ENCODE measurements at places on chromosomes 16 and 17. TPM values are rescaled to one million over a fixed set of nuclear protein-coding genes. Genes with fewer than 3 reads are reported as not detected.

Gene SPATA22
- total RNA-seq = 0.28 TPM

Gene PIGS
- 27.6 TPM for total RNA-seq

Gene KRT31
- not detected for total RNA-seq

Gene ABCC3
- 13.1 TPM for total RNA-seq

DNA sequence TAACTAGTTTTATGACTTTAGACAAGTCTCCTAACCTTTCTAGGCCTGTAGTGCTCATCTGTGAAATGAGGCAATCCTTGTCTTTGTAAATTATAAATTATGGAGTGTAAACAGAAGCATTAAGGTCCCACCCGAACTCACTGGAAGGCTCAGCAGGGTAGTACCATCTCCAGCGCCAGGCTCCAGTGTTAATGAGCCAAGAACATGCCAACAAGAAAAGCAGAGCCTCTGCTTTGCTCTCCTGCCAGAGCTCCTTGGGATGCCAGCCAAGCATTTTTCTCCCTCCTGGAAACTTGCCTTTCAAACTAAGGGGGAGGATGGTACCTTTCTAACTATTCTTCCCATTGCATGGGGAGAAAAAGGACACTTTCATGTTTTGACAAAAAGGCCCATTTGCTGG lies 14.9 kb downstream of the LIMD2 start:
- DNase-seq = no peak

DNA sequence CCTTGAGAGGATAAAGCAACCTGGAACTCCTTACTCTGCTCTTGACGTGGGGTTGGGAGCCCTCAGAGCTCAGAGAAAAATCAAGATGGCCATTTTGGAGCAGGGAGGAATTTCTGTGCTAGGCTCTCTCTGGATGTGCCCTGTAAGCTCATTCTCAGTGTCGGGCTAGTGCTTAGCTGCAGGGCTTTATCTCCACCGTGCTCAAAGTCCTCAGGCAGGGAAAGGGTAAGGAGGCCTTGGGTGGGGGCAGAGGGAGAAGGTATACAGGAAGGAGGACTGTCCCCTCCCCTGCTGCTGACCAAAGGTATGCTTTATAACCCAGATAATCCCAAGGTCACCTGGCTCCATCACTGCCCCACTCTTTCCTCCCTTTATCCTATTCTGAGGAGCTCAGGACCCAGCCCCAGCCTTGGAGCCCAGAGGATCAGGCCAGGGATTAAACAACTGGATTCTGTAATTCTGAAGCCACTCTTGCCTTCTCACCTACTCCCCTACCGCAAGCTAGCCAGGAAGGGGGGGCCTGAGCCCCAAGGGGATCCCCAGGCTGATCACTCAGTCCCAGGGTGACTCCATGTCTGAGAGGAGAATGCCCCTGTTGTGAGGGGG lies 1.1 kb downstream of the DHRS11 start:
- peak; percentile 53 for DNase-seq

DNA sequence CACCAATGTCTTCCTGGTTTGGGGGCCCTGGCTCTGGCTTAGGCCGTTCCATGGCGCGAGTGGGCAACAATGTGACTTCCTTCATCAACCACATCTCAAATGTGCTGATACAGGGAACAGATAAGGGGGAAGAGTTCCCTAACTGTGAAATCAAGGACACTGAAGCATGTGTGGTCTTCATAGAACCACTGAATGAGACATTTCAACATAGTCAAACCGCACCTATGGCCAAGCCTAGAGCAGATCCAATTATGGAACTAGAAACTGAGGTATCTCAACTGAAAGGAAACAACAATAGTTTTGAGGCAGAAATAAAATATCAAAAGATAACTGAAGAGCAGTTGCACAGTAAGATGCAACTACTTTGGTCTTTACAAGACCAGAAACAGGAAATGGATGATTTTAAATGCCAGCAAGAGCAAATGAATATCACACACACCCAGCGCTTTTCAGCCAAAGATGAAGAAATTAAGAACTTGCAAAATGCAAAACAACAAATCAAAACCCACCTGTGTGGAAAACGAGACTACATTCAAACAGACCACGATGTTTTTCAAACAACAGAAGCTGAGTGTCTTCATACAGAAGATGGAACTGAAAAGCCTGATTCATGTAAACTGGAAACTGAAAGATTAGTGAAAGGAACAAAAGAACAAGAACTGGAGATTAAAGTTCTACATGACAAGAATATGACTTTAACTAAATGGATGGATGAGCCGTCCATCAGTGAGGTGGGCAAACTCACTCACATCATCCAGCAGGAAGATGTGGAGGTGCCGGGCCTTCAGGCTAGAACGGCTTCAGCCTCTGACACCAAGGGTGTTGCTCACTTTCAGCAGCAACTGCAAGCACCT lies 18.1 kb upstream of the LCMT1 start:
- no peak for DNase-seq

Measured in posterior vena cava (tissue), 2 donors.